IMR-90 (cell line): ENCODE measurements at places on chromosomes 16 and 17. TPM values are rescaled to one million over a fixed set of nuclear protein-coding genes. Genes with fewer than 3 reads are reported as not detected.

- H3K4me1 ChIP-seq = peaks cover 31% of the 10 kb centered on the region
- no peaks in the 10 kb centered on the region for H3K27me3 ChIP-seq
- peaks cover 35% of the 10 kb centered on the region for H3K36me3 ChIP-seq
- no peak overlapping the region for H3K4me3 ChIP-seq
- H3K27ac ChIP-seq = no peak overlapping the region; the same call in 1 of the 2 replicates
- peak; percentile 43 for DNase-seq
Observed at GRCh38 chr16:4384509-4384942, 12.9 kb downstream of the VASN start.

DNA sequence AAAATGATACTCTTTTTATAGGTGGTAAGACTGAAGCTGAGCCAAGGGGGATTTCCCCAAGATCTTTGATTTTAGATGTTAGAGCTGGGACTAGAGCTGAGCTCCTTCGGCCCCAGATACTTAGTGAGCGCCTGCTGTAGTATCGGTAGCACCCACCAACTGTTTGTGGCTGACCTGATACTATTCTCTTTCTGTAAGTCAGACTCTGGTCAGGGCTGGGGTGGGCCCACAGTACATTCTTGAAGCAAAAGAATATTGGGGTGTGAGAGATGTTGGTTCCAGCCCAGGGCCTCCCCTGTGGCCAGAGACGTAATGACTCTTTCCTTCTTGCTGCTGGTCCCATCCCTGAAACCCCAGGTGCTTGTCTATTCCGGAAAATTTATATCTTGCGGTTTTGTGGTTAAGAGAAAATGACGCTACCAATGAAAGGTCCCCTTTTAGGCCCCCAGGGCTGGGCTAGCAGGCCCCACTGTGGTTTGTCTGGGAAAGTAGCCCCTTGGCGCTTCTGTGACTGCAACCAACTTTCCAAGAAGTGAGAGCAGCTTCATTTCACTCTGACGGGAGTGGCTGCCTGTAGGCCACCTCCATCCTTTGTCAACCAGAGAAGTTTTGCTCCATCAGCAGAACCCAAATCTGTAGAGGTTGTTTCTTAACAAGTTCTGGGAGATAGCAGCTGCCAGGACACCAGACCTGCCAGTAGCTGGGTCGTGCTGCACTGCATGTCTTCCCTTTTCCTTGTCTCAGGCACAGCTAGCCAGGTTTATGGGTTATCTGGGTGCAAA is 86.4 kb upstream of the LGALS9 start:
- DNase-seq = peak; percentile 63
- H3K27me3 ChIP-seq = no peaks in the 10 kb centered on the region
- peaks cover 6% of the 10 kb centered on the region; the same call in 1 of the 2 replicates for H3K36me3 ChIP-seq
- no peak overlapping the region for H3K27ac ChIP-seq

DNA sequence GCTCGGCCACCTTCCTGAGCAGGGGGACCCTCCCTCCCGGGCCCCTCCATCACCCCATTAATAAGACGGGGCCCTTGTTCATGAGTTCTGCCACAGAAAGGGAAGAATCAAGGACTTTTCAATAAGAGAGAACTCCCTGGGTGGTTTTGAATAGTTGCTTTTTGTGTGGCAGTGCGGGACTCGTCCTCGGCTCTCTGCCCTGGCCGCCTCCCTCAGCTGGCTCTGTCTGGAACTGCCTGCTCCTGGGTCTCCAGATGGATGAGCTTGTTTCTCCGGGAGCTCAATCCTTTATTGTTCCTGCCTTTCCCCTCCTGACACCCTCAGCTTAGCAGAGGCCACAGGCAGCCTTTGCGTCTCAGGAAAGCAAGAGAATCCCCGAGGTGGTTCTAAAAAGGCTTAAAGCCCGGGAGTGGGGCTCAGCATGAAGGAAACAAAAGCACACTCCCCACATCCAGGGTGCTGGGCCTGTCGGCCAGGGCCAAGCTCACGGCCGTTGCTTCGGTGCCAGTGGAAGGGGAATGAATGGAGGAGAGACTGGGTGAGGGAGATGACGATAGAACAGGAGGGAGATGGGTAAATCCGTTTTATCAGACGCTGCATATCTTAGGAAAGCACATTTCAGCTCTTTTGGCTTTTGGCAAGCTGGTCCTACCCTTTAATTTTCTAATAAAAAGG is 60.2 kb downstream of the RAI1 start:
- H3K4me1 ChIP-seq = peaks cover 43% of the 10 kb centered on the region
- peaks cover 5% of the 10 kb centered on the region; the same call in 1 of the 2 replicates for H3K36me3 ChIP-seq
- H3K27me3 ChIP-seq = no peaks in the 10 kb centered on the region
- no peak overlapping the region for H3K27ac ChIP-seq
- no peak for DNase-seq
- H3K4me3 ChIP-seq = no peak overlapping the region

- H3K36me3 ChIP-seq = peaks cover 32% of the 10 kb centered on the region
- H3K4me1 ChIP-seq = peaks cover 50% of the 10 kb centered on the region
- DNase-seq = no peak
- no peaks in the 10 kb centered on the region for H3K27me3 ChIP-seq
- peak overlapping the region; percentile 64 for H3K4me3 ChIP-seq
- peak overlapping the region; percentile 79 for H3K27ac ChIP-seq
Observed at GRCh38 chr16:2154533-2155090, 970 bp upstream of the TRAF7 start.

DNA sequence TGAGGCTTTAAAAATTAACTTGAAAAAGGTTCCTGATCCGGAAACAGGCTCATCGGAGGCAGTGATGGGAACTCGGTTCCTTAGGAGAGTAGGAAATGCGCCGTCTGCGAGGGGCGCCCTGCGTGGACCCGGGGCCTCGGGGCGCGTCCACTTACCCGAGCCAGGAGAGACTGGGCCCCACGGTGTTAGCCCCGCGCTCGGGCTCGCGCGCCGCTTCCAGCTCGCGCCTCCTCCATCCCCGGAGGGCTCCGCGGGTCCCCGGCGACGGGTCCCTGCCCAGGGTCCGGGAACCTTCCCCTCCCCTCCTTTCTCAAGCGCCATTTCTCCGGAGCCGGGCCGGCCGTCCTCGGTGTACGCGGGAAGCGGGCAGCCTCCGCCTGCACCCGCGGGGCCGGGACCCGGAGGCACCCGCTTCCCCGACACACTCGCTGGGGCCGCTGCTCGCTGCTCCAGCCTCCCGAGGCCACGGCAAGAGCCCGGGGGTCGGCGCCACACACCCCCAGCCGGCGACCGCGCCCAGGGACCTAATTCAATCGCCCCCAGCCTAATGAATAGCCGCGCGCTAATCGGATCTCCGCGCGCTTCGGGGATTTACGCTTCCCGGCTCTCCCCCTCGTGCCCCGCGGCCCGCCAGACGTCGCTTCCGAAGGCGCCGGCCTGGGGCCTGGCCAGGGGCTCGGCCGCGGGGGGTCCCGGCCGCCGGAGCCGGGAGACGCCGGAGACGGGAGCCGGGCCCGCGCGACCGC is 2.2 kb upstream of the BAHCC1 start:
- 0 out of 2 replicates have a peak, but pooled peaks cover 1% of the 10 kb centered on the region for H3K36me3 ChIP-seq
- H3K27me3 ChIP-seq = no peaks in the 10 kb centered on the region
- DNase-seq = no peak
- H3K4me1 ChIP-seq = peaks cover 21% of the 10 kb centered on the region
- H3K27ac ChIP-seq = peak overlapping the region; percentile 96

ALOXE3 gene
- 0.19 and 0.26 TPM in 2 replicates for polyA plus RNA-seq
